ENCODE measurements at places on chromosomes 2 and 18. TPM values are rescaled to one million over a fixed set of nuclear protein-coding genes. Genes with fewer than 3 reads are reported as not detected.

DNA sequence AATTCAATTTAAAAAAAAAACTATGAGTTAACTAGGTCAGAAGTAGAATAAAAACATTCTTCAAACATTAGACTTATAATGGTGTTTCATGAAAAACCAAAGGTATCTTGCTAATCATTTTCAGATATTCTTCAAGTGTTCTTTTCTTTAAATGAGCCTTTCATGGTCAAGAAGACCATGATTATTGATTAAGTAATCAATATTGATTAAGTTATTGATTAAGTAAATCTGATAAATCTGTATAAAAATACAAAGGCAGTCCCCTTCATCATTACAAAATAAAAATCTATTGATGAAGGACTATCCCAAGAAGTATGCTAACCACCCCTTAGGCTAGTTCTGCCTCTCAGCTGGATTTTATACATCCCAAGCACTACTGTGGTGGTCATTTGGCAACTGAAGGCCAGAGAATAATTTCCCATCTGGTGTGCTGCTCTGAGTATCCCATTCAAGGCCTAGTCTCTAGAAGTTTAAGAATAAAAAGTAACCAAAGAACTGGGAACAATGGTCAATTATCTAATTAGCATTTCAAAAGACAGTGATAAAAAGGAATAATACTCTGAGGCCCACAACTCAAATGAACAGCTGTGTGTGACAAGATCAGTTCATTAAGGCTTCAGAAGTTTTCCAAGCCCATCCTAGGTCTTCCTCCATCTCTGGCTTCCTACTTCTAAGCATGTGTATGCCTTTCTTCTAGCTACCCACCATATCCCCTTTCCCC is 63.5 kb downstream of the TCF4 start:
- no peak for DNase-seq

NPC1 gene
- polyA plus RNA-seq = 18.4 TPM

DNA sequence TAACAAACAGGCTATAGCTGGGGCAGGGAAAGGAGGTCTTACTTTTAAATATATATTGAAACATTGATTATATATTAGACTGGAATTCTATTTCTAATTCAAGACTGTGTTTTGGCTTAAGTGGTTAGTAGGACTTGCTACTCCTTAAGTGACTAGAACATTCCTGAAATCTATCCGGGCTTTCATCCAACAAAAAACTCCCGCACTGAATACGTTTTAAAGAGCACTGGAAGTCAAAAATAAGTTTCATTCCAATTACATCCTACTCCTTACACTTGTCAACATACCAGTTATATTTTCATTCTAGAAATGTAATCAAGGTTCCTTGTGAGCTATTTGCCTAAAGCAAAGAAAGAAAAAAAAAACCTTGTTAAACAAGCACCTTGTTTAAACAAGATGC is 204.6 kb downstream of the SP3 start:
- no peak for DNase-seq

RAB12 gene
- 39.0 TPM for polyA plus RNA-seq

- no peak for DNase-seq
Measured at GRCh38 chr2:119681868-119682220, 2.8 kb downstream of the TMEM177 start.

CCDC68 gene
- 8.7 TPM for polyA plus RNA-seq

- no peak for DNase-seq
Measured at GRCh38 chr2:167332358-167332757, 444.1 kb downstream of the XIRP2 start.

DNA sequence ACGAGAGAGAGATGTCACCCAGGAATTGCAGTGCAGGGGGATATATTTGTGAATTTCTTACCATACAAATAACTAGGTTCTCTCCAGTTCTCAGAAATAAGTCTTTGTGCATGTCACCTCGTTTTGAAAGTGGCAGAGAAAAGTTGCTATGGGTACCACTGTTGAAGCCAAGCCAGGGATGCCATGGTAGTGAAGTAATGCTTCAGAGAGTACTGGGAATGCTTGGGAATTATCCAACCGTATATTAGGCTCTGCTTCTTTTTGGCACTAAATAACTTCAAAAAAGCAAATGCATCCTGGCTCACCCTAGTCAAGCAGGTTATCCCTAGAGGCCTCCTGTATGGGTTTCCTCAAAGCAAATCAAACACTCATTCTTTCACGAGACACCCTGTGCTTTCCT is 50.7 kb upstream of the DDX18 start:
- DNase-seq = no peak

GRCh38 chr2:109257653-109258052 is 128.6 kb downstream of the SH3RF3 start:
- no peak for DNase-seq

- DNase-seq = no peak
Measured at GRCh38 chr2:10360460-10360849, 57.8 kb downstream of the HPCAL1 start.

DNA sequence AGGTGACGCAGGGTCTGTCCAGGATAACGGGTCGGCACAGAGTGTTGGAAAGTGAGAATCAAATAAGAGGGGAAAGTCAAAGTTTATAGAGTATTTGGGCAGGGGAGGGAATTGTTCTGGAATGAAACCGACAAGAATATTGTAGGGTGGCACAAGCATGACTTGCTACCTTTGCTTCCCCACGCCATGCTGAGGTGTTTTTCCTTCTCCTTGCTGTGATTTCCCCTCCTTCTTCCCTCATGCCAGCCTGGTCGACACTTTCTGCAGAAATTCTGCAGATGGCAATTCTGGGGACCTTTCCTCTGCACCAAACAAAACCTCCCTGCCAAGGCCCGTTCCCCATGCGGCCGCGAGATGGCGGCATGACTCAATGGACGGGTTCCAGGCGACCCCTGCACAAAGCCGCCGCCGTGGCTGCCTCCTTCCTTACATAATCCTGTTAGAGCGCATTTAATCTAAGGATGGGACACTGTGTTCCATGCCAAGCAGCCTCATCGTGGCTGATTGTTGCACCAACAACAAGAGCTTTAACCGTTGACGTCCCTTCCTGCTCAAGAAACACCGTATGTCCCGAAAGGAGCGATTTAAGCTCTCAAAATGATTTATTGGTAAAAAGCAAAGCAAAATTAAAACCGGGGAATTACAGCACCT is at the start of gene MRO:
Gene MRO (minus strand): TSS at position 289 of the 651 bp plus-strand sequence. CDS start 10,616 bp downstream, outside the sequence.
- DNase-seq = no peak

GRCh38 chr18:33034945-33035344 is 262.1 kb upstream of the KLHL14 start:
- no peak for DNase-seq

SCYGR4 gene
- polyA plus RNA-seq = not detected

SERPINB2 gene
- polyA plus RNA-seq = not detected

DNA sequence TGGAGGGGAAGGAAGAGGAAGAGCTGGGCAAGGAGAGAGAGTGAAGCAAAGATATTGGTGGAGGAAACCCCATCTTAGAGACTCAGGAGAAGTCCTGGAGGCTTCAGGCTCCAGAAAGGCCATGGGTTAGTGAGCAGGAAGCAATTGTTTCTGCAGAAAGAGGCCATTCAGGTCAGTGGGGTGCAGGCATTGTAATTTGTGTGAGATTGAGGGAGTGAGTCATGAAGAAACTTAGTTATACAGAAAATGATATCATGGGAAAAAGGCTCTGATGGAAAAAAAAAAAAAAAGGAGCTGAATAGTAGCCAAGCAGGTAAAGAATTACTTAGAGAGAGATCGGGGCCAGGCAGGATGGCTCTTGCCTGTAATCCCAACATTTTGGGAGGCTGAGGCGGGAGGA is 4.0 kb downstream of the EMILIN2 start:
- DNase-seq = no peak

- DNase-seq = no peak
Measured at GRCh38 chr2:200662727-200663126, 76.9 kb downstream of the AOX1 start.

TSGA10 gene
- 12.8 TPM for polyA plus RNA-seq

LYPD6B gene
- 27.1 TPM for polyA plus RNA-seq

GRCh38 chr2:11416931-11417330 is 49.0 kb downstream of the E2F6 start:
- DNase-seq = no peak

TTN gene
- polyA plus RNA-seq = 0.80 TPM
